Hepatocyte (in vitro differentiated cells): ENCODE measurements at places on chromosomes 11 and 22. TPM values are rescaled to one million over a fixed set of nuclear protein-coding genes. Genes with fewer than 3 reads are reported as not detected.

XKR3 gene
- total RNA-seq: 0.33 TPM in 1 of 2 replicates, not detected in the other

VSTM5 gene
- 0.17 and 0.96 TPM in 2 replicates for total RNA-seq

GAL gene
- total RNA-seq: 0.44 and 1.7 TPM in 2 replicates

RAB30 gene
- total RNA-seq: 10.2 and 10.5 TPM in 2 replicates

MOGAT2 gene
- total RNA-seq: 2.4 and 3.2 TPM in 2 replicates

WNT11 gene
- 13.2 and 16.4 TPM in 2 replicates for total RNA-seq

TSSK2 gene
- total RNA-seq: not detected in 2 replicates

TRIM51 gene
- not detected in 2 replicates for total RNA-seq

CDKN1C gene
- total RNA-seq: 411 and 470 TPM in 2 replicates

KDM4E gene
- total RNA-seq: not detected in 2 replicates

AIFM3 gene
- 1.3 and 3.1 TPM in 2 replicates for total RNA-seq

POTEH gene
- not detected in 2 replicates for total RNA-seq

NNMT gene
- 115 and 150 TPM in 2 replicates for total RNA-seq

KRTAP5-10 gene
- total RNA-seq: not detected in 2 replicates

UPB1 gene
- 1.2 and 1.6 TPM in 2 replicates for total RNA-seq

NPTXR gene
- 3.1 and 3.8 TPM in 2 replicates for total RNA-seq

ANO1 gene
- 10.5 and 12.1 TPM in 2 replicates for total RNA-seq

FOSL1 gene
- total RNA-seq: 4.5 and 4.7 TPM in 2 replicates

POU2AF1 gene
- total RNA-seq: 0.08 and 0.23 TPM in 2 replicates

SCGB1D1 gene
- not detected in 2 replicates for total RNA-seq

FIBIN gene
- 29.9 and 36.7 TPM in 2 replicates for total RNA-seq

CARD16 gene
- total RNA-seq: 3.1 and 11.9 TPM in 2 replicates

MUC6 gene
- total RNA-seq: not detected in 2 replicates

CASTOR1 gene
- total RNA-seq: 30.9 and 48.0 TPM in 2 replicates

KCNJ11 gene
- total RNA-seq: 2.5 and 10.5 TPM in 2 replicates

SDHD gene
- total RNA-seq: 151 and 152 TPM in 2 replicates

DEPDC5 gene
- total RNA-seq: 14.5 and 15.9 TPM in 2 replicates

MMP7 gene
- 1.9 and 5.0 TPM in 2 replicates for total RNA-seq

APOA4 gene
- 1,055 and 1,133 TPM in 2 replicates for total RNA-seq

PHOX2A gene
- 0.48 TPM in 1 of 2 replicates, not detected in the other for total RNA-seq

WT1 gene
- total RNA-seq: 0.24 and 0.47 TPM in 2 replicates

PATE4 gene
- not detected in 2 replicates for total RNA-seq

GAB4 gene
- not detected in 2 replicates for total RNA-seq

FERMT3 gene
- total RNA-seq: 0.44 and 1.6 TPM in 2 replicates

MPST gene
- 136 and 156 TPM in 2 replicates for total RNA-seq

SCUBE2 gene
- 8.6 and 14.2 TPM in 2 replicates for total RNA-seq

HOATZ gene
- total RNA-seq: not detected in 2 replicates

FGF19 gene
- 0.16 and 1.0 TPM in 2 replicates for total RNA-seq

KDM2A gene
- 41.3 and 51.2 TPM in 2 replicates for total RNA-seq

SLC22A12 gene
- total RNA-seq: not detected in 2 replicates
